Esophagus muscularis mucosa (tissue), 4 donors: ENCODE measurements at places on chromosomes 12 and 14.

GRCh38 chr12:47209014-47209413 is 129.3 kb upstream of the AMIGO2 start:
- DNase-seq, result no peak

DNA sequence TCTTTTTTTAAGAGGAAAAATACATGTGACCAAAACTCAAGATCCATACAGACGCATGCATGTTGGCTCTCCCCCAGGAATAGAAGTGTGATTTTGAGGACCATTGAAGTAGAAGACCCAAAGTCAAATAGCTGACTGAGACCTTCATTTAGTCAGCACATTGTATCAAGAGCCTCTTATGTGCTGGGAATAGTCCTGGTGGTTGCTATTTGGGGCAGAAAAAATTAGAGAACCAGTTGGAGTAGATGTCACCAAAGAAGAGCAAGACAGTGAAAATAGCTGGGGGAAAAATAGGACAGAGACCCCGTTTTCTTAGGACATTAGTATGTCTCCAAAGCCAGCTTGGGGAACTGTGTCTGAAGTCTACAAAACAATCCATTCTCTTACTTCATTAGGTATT is 93.6 kb downstream of the PELI2 start:
- no peak for DNase-seq

DNA sequence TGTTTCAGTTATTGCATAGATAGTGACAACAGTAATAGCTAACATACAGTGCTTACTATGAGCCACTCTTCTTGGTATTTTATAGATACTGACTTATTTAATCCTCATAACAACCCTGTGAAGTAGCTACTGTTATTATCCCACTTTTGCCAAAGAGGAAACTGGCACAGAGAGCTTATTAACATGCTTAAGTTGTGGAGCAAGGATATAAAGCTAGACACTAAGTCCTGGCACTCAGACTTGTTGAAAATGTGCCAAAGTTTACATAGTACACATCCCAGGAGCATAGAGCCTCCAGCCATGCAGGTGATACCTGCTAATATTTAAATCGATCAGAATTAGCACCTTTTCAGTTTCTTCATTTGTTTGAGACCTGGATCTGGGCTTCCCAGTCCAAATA is 41.8 kb downstream of the VEZT start:
- DNase-seq, result no peak

DNA sequence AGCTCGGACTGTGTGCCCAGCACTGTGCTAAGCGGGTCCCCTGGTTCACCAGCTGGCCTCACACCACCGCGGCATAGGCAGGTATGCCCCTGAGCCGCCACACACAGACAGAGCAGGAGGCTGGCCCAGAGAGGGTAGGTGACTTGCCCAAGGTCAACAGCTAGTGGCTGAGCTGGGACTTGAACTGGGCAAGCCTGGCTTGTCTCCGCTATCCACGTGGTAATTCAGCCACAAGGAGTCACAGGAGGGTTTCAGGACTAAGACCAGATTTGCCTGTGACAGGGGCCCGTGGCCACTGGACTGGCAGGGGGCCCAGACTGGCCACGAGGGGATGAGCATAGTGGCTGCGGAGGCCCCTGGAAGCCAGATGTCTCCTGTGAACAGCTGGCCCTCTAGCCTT is 47.7 kb downstream of the NCOR2 start:
- no peak for DNase-seq

- peak; percentile 66 for DNase-seq
Measured at GRCh38 chr12:66041651-66042363, 88.7 kb downstream of the LLPH start.

GRCh38 chr14:58747181-58747580 is 109.4 kb downstream of the DACT1 start:
- DNase-seq, result no peak

DNA sequence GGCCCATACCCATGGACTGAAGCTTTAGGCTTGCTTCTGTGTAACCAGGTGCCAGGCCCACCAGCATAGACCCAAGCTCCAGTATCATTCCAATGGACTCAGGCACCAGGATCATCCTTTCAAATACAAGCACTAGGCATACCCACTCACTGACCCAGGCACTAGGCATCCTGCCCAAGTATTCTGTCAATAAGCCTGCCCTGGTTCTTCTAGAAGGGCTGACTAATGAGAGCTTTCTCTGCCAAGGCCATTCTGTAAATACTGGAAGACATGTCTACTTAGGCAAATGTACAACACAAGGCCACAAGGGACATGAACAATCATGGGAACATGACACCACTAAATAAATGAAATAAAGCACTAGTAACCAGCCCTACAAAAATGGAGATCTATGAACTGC is 352.2 kb downstream of the FSCB start:
- DNase-seq, result no peak

- no peak for DNase-seq
Measured at GRCh38 chr14:96235426-96235825, 20.6 kb upstream of the BDKRB1 start.

- DNase-seq, result no peak
Measured at GRCh38 chr14:33364466-33364865, 425.8 kb downstream of the NPAS3 start.

- DNase-seq, result no peak
Measured at GRCh38 chr12:26713885-26714383, 119.1 kb downstream of the ITPR2 start.

DNA sequence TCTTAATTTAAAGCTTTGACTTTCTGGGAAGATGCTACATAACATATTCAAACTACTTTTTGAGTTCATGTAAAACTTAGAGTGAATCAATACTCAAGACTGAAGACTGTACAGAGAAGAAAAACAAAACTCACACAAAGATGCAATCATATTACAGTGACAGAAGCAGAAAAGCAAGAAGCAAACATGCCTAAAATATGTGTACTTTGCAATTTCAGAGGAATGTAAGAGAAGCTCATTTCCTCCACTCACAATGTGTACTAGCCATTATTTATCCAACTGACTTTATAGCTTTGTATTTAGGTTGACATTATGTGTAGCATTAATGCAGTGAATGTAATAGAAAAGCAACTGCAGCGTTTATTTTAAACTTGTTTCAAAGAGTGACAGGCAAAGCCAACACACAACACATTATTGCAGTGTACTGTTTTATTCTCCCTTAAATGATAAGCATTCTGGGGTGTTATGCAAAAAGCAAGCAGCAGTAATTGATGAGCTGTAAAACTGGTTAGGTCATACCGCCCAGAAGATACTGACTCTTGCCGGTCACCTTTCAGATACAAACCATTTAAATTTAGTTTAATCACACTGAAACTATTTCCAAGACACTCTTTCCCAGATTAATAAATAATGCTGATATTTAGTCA is 88.2 kb upstream of the PAWR start:
- DNase-seq, result no peak

DNA sequence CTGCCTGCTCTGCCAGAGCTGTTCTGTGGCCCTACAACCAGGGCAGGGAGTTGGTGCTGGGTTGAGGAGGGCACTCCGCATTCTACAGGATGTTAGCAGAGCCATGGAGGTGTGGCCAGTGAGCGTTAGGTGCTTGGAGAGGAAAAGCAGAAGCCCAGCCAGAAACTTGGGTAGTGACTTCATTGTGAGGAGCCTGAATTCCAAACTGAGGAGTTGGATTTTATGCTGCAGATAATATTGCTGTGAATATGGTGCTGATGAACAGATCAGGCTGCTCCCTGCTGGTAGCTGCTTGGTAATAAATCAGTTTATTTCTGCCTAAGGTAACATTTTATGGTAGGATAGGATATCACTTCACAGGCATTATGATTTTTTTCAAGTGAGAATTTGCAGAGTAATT is 7.1 kb upstream of the CCDC175 start:
- DNase-seq, result no peak

DNA sequence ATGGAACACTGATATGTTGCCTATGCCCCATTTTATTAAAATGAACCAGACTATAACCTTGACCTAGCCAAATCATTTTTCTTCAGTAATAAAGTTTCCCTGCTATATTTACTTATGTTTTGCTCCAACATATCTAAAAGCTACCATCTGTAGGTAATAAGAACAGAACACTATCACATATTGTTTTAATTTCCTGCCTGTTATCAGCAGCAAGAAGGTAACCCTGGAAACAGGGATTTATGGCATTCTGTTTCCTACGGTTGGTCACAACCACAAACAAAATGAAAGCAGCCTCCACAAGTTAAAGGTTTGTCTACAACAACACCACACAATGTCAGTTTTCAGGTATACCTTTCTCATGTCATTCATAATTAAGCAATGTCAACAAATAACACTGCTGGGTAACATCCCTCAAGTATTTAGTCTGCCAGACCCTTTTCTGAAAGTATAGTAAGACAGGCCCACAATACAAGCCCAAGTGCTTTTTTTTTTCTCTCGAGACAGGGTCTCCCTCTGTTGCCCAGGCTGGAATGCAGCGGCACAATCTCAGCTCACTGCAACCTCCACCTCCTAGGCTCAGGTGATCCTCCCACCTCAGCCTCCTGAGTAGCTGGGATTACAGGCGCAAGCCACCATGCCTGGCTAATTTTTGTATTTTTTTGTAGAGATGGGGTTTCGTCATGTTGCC is 25.5 kb downstream of the GCH1 start:
- DNase-seq, result peak; percentile 5
